ENCODE measurements at places on chromosomes 16 and 17. TPM values are rescaled to one million over a fixed set of nuclear protein-coding genes. Genes with fewer than 3 reads are reported as not detected.

Gene ZG16
- total RNA-seq: not detected

Gene SP2
- total RNA-seq: 1.9 TPM

Gene ECI1
- total RNA-seq: 90.8 TPM

Gene PRDM7
- total RNA-seq: not detected

Gene SLC47A2
- total RNA-seq: not detected

Gene KIF19
- total RNA-seq: not detected

Gene EXOC3L1
- 0.12 TPM for total RNA-seq

Measured in pericardium fibroblast (primary cell).